AG08395 (cell line): ENCODE measurements at places on chromosomes 16 and 17.

DNA sequence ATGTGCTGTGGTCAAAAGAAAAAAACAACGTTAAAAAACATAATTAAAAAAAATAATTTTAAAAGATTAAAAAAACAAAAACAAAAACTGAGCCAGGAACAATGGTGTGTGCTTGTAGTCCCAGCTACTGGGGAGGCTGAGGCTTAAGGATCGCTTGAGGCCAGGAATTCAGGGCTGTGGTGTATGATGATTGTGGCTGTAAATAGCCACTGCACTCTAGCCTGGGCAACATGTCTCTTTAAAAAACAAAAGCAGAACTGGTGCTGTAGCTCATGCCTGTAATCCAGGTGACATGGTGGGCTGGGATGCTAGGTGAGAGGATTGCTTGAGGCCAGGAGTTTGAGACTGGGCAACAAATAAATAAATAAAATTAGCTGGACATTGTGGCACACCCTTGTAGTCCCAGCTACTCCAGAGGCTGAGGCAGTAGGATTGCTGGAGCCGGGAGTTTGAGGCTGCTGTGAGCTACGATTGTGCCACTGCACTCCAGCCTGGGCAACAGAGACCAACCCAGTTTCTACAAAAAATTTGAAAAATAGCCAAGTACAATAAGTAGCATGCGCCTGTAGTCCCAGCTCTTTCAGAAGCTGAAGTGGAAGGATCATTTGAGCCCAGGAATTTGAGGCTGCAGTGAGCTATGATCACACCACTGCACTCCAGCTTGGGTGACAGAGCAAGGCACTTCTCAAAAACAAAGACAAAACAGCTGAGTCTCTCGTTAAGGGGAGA, 43.6 kb downstream of the NFATC3 start:
- no peak for DNase-seq

DNA sequence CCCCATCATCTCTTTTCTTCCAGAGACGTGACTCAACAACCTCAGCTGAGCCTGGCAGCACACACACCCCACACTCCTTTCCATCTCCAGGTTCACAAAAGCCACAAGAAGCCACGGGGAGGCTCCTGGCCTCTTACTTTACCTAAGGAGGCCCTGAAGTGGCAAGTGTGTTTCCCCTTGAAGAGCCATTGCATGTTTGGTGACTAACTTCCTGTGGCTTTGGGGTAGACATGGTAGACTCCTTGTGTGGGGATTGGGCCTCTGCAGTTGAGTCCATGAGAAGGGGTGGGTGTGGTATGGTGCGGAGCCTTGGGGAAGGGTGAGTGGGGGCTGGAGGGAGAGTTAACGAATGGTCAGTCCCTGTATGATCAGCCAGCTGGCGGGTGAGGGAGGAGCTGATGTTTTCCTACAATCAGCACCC, 24.2 kb downstream of the SAP30BP start:
- DNase-seq, result no peak

DNA sequence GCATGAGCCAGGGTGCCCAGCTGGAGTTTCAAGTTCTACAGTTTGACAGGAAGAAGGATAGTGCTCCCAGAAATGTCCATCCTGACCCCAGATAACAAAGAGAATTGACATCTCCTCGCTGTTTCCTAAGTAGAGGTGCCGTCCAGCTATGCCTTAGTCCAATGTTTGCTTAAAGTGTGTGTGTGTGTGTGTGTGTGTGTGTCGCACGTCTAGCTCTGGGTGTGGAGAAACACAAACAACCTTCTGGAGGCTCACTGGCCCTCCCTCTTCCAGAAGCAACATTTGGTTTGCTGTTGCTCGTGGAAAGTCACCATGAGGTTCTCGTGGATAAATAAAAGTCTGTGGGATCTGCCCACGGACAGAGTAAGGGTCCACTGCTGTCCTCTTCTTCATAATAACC, 22.1 kb downstream of the EMP2 start:
- DNase-seq, result no peak

DNA sequence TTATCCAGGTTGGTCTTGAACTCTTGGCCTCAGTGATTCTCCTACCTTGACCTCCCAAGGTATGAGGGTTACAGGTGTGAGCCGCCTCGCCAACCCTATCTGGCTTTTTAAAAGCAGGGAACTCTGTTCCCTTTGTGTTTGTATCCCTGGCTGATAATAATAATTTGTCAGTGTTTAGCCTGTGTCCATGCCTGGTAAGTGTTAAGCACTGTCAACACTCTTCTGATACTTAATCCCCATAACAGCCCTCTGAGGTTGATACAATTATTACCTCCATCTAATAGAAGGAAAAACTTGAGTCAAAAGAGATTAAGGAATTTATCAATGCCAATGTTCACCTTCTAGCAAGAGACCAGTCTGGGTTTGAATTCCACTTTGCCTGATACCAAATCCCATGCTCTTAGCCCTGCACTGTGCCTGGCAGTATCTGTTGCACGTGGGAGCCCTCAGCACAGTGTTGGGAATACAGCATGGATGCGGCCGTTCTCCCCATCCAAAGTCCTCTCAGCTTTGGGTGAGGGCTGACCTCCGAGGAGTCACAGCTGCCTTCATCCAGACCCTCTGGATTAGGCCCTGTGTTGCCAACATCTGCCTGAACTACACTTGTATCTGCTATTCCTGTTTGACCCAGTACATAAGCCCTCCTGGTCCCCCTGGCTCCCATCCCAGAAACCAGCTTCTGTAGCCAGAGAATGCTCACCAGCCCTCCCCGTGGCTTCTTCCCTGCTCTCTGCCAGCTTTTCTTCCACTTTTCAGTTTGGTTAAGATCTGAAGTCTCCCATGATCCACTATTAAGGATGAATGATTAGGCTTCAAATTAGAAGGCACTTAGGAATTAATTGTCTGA, 335.6 kb upstream of the ASIC2 start:
- DNase-seq, result no peak

DNA sequence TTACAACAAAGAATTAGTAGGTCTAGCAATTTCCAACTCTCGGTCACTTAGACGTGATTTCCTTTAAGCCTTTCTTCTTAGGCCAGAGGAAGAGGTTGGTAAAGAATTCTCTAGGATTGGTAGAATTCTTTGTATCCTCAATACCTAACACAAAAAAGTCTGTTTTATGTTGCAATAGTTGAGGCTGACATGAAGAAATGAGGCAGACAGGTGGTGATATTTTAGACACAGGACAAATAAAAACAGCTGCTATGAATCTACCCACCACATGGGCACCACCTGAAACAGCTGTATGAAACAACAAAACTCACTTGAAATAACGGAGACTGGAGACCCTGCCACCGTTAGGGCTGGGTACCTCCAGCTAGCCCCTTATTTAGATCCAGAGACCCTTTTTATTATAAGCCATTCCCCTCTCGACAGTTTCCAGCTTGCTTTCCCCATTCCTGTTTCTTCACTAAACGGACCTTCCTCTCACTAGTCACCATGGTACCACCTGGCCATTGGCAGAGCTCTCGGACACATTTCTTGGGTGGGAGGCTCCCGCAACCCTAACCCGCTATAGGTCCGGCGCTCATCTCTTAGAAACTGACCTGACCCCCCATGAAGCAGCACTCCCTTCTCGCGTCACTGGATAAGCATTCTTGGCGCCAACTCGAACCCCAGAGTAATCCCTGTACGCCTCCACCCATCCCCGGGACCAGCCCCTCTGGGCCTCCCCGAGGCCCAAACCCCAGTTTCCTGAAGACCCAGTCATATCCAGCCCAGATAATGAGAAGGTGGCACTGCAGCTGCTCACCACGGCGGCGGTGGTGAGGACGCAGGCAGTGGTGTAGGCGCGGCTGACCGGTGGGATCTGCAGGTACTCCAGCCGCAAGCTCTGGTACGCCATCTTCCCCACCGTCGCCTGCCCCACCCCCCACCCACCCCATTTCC, at the start of gene DERL2:
TSS of gene DERL2 (minus strand) at position 909 of the 936 bp plus-strand sequence. CDS start at position 892, 17 bp downstream.
- DNase-seq, result no peak

- no peak for DNase-seq
Observed at GRCh38 chr16:5633845-5634440, 536.3 kb upstream of the EEF2KMT start.

DNA sequence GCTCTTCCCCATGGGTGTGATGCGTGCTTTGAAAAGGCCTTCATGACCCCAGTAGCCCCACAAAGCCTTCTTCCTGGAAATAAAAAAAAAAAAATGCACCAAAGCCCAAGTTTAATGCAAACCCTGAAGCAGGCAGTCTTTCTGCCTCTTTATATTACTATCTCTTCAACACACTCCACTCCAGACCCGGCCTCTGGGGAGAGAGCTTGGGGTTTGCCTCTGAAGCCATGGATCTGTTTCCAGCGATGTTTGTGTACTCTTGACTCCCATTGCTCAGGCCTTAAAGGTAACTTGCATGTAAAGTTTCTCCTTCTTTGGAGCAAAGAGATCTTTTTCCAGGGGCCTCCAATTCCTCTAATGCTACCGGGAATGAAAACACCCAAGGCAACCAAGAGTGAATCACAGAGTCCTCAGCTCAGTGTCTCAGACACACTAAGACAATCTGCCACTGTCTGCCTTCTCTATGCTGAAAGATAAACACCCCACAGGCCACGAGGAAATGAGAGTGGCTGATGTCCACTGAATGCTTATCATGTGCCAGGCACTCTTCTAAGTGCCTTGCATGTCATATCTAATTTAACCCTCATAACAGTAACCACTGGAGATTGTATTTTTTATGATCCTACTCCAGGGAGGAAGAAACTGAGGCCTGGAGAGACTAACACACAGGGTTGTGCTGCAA, 56.4 kb upstream of the AKTIP start:
- no peak for DNase-seq

DNA sequence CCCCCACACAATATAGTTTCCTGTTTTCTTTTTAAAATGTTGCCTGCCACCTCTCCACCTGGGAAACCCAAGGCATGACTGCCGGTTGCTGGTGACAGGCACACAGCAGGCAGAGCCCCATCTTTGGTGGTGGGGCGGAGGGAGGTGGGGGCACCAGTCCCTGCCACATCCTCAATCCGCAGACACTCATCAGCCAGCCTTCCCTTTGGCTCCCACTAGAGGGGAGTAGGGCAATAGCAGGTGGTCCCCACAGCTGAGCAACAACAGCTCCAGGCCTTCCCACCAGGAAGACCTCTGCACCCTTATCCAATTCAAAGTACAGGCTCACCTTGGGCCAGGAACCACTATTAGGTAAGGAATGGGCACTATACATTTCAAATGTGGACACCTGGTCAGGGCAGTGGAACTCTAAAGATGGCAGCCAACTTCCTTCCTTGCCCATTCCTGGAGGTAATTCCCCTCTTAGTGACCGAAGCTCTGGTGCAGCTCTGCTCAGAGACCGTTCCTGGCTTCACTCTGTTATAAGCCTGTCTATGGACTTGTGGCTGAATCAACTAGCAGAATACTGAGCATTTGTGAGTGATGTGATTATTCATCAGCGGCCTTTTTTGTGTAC, 13.9 kb downstream of the RECQL5 start:
- peak; percentile 48 for DNase-seq

DNA sequence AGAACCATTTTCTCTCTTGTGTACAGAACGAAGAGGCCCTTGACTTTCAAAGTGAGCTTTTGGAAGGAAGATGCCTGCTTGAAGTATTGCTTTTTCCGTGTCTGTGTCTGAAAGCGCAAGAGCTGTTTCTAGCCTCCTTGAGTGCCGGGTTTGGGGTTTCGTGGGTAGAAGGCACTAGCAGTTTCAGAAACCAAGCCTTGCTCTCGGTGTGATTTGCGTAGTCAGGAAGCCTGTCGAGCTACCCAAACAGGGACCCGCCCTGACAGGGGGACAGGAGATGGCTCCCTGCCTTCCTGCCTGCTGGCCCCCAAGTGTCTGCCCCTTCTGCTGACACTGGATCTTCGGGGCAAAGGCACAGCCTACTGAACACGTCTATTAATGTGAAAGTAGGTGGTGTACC, 322.0 kb downstream of the MAF start:
- no peak for DNase-seq

DNA sequence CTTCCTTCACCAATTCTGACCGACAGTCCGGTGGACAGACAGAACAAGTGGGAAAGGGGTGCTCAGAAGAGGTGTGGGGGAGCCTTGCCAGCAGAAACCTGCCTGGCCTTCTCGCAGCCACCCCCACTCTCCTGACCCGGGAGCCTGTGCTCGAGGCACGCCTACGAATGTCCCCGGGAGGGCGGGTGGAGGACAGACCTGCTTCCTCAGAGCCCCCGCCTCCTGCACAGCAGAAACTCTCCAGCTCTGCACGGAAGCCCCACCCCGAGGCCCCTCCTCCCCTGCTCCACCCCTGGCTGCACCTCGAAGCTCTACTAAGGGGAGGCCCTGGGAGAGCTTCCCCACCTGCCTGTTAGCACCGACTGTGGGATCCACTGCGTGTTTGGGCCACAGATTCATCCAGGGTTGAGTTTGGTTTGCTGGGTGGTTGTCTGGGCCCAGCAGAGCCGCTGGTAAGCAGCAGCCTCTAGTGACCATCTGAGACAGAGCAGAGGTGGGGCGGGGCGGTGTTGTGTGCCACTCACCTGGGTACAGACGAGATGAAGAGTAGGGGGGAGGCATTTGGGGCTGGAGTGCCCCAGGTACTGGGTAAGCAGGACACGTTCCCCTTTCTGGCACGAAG, 6.2 kb downstream of the TAF1C start:
- DNase-seq, result no peak

DNA sequence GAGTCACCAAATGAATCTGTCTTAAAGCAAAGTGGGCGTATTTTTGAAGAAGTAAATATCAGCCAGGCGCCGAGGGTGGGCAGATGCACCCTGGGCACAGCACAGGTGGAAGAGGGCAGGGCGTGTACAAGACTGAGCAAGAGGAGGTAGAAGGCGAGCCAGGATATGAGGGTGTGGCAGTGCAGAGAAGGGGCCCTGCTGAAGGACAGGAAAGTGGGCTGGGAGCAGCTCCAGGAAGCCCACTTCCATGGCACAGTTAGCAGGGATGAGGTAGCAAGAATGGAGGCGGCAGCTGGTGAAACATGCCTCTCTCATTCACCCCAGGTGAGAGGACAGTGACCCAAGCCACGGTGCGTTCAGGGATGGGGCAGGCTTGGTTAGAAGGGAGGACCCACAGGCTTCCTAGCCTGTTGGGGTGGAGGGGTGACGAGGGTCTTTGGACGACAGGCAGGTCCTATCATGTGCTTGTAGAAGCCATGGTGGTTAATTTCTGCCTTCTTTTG, 149.3 kb downstream of the CLEC16A start:
- no peak for DNase-seq

DNA sequence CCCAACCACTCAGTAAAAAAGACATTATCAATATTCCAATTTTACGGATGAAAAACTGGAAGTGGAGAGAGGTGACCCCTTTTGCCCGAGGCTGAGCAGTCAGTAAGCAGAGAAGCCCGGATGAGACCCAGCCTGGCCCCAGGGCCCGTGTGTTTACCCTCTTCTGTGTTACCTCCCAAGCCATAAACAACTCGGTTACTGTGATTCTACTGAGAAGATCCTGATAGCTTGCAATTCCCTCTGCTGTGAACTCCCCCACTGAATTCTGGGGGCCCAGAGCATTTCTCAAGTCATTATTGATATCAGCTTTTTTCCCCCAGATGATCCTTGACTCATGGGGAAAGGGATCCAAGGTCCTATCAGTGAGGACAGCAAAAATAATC, 482.6 kb upstream of the ERCC4 start:
- DNase-seq, result no peak

DNA sequence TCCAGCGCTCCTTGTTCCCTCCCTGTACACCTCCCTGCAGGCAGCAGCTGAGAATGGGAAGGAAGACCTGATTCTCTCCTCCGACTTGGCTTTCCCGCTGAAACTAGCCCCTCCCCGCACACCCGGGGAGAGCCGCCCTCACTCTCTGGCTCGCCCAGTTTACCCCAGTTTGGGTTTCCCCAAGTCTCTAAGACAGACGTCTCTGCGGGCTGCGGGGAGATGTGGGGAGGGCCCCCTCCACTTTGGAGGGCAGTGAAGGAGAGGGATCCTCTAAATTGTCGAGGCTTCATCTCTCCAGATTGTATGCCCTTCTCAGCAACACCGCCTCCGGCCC, 797 bp downstream of the GRB7 start:
- no peak for DNase-seq
